ENCODE measurements at places on chromosomes 2 and 18.

GRCh38 chr18:41974796-41975201 is 19.8 kb downstream of the PIK3C3 start:
- no peak for DNase-seq

GRCh38 chr18:32326450-32327308 is 136.8 kb downstream of the MEP1B start:
- no peak for DNase-seq

- DNase-seq, result peak; percentile 45
Measured at GRCh38 chr2:195683174-195683573, 26.1 kb downstream of the SLC39A10 start.

- no peak for DNase-seq
Measured at GRCh38 chr2:219961947-219962498, 334.6 kb downstream of the SLC4A3 start.

DNA sequence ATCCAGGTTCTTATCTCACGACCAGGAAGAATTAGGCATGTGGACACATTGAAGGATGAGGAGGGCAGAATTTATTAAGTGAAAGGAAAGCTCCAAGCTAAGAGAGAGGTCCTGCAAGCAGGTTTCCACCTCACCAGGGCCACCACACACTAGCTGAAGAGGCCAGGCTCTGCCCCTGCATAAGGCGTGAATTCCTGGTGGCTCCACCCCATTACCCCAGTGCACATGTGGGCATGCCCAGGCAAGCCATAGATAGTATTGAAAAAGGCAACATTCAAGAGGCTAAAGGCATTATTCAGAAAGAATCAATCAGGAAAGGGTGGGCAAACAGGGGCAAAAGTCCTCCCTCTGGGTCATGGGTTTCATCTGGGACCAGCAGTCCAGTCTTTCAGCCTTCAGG is 30.9 kb upstream of the GRP start:
- DNase-seq, result no peak

- peak; percentile 61 for DNase-seq
Measured at GRCh38 chr18:42339372-42339771, 384.3 kb downstream of the PIK3C3 start.

DNA sequence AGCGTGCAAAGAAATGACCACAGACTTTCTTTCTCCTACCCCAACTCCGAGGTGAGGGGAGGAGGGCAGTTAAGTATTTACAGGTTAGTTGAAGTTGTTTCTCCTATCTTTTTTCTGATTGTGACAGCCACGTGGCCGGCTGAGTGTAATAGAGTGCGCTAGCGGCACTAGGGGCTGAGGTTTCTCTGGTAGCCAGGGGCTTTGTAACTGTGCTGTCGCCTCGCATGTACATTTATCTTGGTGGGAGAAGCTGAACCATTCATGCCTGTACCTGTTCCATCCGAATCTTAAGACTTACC is 214.1 kb upstream of the STON1 start:
- no peak for DNase-seq

GRCh38 chr18:59308938-59309260 is 9.6 kb downstream of the CPLX4 start:
- no peak for DNase-seq

DNA sequence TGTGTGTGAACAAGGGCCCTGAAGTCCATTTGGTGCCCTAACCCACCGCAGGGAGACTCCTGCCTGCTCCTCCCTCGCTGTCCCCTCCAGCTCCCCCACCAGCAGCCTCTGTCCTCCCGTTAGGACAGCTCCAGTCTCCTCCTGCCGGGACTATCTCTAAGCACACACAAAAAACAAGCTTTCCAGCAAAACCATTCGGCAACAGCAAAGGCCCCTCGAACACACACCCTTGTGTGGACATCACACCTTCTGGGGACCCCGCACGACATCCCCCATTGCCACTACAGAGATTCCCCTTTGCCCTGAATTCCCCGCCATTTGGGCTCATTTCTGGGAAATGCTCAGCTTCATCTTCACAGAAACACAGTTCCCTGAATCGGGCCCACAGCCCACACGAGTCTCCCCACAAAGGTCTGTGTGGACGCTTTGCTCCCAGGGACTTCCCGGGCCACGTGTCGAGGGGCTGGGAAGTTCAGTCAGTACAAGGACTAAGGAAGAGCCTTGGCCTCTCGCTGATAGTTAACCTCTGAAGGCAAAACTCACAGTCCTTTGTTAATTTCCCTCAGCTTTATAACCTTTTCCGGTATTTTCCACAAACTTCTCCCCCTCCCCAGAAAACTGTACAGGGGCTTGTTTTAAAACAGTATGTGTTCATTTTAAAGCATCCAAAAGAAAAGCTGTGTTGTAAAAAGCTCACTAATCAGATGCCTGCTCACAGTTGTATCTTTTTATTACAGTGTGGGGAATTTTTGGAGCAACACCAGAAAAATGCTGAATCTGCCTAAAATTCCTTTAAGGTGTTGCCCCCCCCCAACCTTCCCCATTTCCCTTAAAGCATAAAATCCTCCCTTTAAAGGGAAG is 25.9 kb downstream of the SMAD7 start:
- DNase-seq, result no peak

DNA sequence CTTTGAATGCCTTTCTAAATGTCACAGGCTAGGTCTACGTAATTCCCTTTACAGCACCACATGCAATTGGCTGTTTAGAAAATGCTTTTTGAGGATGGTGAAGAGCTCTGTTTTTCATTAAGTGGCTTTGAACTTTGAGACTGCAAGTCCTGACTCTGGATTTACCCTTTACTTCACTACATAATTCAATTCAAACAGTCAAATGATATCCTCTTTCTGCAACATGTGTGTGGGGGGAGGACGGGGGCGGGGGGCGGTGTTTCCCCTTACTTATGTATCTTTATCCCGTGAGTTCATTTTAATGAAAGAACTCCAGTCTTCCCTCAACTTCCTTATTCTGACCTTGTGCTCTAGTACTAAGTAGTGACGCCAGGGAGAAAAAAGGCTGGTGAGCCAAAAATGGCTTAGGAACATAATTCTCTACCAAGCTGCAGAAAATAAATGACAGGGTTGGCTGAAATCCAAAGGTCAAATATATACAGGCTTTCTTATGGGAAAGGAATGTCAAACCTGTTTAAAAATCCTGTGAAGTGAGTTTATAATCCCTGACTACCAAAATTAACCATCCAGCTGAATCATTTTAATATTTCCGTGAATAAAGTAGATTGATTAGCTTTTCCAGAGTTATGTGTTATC is 119.6 kb downstream of the SLC8A1 start:
- peak; percentile 87 for DNase-seq

DNA sequence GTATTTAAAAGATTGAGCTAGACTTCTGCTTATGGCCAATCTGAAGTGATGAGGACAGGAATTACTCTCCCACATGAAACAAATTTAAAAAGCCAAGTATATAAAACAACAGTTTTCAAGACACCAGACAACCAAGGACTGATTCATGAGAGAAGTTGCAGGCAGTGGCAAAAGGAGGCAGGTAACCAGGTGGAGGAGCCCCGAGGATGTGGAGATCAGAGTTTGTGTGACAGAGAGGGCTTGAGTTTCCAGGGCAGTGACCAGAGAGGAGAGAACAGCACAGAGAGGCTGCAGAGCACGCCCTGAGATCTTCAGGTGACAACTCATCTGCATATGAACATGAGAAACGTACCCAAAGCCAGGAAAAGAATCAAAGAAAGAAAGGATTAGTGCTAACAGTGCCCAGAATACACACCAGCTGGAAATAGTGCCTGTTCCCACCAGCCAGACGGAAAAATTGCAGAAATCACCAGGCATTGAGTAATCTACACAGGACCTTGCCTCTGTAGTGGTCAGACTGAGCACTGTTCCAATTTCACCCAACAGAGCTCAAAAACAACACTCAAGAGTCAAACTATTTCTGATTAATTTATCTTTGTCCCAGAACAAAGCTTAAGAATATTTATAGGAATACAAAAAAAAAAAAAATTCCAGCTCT is 173.1 kb downstream of the SEPTIN10 start:
- DNase-seq, result no peak

DNA sequence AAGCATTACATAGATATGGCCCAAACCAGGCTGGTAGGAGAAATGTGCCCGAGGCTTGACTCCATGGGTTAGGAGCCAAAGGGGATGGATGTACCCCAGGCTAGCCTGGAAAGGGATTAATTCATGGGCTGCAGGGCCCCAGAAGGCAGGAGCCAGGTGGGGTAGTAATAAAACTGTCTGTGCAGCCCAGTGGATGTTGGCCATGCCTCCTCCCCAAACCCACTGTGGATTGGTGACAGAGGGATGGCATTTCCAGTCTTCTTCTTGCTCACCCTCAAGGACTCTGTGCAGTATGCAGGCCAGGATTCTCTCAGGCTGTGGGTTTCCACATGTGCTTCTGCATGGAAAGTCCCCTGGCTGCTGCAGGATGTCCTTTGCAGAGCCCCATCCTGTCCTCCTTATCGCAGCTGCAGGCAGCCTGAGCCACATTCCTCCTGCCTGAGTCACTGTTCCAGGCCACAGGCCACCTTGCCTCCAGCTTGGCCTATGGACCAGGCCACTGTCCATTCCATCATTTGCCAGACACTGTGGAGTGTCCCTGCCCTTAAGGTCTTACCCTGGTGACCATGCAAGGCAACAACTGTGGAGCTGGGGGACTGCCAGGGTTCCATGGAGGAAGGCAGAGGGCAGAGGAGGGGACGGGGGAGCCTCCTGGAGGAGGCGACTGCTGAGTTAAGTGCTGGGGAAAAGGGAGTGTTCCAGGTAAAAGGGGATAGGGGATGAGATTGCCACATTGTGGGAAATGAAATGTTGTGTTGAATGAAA is 38.9 kb downstream of the INO80C start:
- no peak for DNase-seq

DNA sequence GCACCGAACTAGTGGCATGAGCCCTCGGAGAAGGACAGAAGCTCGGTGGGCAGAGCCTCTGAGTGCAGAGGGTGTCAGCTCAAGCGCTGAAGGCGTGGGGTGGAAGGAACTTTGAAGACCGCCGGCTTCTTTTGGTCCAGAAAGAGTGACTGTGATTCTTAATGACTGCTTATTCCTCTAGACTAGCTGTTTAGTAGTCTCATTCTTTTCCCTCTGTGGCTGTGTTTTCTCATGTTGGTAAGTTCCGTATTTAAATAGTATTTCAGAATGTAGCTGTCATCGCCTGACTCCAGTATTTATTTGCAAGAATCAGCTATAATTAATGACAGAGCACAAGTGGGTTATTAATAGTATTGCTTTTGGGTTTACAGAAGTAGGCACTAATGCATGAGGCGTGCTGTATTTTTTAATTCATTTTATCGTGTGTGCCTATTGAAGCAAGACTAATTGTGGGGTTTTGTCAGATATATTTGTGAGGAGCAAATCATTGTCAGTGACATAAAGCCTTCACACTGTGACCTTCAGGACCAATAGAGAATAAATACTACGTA is 80.8 kb upstream of the NFATC1 start:
- DNase-seq, result no peak

DNA sequence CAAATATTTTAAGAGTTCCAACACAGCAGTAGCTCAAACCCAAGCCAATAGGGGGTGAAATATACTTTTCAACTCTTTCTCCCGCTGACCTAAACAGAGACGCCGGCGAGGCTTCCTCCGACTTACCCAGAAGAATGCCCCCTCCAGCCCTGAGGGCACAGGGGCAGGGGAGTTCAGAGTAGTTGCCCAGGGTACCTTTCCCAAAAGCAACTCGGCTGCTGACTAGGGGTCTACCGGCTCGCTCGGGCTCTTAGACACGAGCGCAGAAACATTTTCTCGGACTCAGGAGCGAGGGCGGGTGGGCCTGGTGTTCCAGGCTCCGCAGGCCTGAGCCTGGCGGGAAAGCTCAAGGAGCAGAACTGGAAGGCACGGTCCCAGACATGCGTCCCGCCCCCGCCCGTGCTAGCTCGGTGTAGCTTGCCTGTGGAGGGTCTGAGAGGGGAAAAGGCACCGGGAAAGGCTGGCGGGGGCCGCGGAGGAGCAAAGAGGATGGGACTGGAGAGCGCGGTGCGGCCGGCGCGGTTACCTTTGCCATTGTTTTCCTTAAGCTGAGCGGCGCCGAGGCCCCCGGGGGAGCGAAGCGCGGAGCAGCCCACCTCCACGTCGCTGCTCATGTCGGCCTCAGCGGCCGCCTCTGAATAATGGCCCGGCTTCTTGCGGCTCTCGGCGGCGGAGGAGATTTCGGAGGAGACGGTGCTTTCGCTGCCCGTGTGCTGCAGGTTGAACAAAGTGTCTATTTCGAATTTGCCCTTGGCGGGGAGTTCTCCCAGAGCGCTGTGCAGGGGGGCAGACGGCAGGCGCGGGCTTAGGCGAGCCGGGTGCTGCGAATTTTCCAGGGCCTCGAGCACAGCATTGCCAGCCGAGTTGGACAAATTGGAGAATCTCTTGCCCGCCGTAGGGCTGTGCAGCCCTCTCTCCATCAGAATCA is 674 bp downstream of the EVX2 start:
- no peak for DNase-seq

DNA sequence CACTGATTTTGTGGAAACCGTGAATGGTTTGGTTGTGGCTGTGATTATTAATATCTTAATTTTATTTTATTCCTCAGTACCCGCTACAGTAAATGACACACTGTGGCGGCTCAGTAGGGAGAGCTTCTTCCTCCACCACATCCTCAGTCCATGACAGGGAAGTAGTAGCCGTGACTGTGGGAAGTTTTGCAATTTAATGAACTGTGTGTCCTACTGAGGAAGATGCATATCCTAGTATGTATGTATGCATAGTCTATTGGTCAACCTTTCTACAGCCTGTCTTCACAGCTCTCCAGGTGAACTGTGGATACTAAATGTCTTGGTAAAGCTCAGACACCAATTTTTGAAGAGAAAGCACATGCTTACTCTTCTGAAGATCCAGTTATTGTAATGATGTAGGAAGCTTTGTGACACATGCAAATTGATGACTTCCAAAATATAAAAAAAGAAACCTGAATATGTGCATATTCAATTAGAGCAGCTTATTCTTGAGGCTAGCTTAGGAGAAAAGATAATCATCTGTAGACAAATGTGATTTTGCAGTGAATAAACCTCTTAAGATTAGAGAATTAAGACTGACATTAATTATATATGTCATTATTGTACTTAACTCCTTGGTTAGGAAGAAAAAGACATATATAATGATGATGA is 384.3 kb upstream of the CNTNAP5 start:
- DNase-seq, result no peak

DNA sequence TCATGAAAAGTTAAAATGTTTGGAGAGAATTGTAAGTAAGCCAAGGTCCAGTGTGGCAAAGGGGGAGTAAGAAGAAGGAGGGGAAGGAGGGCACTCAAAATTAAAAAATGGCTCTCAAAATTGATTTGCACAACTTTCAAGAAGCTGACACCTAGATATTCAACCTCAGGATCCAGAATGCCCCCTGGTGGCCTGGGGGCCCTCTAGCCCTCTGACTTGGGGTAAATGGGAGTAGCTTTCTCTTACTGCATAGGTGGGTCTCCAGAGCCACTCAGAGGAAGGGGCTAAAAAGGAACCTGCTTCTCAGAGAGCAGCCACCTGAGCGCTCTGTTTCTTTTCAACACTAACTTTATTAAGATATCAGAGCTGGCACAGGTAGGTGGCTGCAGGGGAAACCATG is 968.5 kb downstream of the BCL11A start:
- DNase-seq, result no peak
